ENCODE measurements at places on chromosomes 7 and 10. TPM values are rescaled to one million over a fixed set of nuclear protein-coding genes. Genes with fewer than 3 reads are reported as not detected.

FBXW4 gene
- 16.8 TPM for total RNA-seq

DNA sequence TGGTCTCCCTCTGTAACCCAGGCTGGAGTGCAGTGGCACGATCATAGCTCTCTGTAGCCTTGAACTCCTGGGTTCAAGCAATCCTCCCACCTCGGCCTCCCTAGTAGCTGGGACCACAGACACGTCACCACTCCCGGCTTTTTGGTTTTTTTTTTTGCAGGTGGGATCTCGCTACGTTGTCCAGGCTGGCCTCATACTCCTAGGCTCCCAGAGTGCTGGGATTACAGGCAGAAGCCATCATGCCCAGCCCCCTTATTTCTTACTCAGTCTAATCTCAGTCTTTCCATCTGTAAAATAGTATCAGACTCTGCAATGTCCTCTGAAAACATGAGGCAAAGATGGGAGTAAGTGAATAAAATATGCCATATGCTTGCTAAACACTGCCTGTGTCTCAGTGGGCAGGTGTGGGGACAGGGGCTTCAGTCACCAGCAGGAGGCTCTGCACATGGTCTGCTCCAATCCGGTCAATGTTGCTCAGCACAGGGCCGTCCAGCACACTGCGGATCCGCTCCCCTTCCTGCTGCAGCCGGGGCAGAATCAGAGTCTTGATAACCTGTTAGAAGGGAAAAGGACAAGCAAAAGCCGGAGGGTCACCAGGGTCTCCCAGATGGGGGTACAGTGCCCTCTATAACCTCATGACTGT lies 8.2 kb downstream of the AP4M1 start:
- no peak for DNase-seq

DNA sequence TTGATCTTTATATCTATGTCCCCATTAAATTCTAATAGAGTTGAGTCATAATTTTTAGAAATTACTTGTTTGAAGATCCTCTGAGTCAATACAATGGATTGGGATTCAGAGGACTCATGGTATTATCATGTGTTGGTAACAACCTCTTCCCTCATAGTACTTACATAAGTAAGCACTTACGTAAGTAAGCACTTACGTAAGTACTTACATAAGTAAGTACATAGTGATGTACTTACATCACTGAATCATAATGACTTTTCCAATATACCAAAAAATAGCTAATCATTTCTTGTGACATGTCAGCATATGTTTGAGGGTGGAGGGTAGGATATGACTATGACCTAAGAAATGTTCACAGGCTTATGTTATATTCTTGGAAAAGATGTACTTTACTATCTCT lies 740.5 kb downstream of the SORCS1 start:
- no peak for DNase-seq

DNA sequence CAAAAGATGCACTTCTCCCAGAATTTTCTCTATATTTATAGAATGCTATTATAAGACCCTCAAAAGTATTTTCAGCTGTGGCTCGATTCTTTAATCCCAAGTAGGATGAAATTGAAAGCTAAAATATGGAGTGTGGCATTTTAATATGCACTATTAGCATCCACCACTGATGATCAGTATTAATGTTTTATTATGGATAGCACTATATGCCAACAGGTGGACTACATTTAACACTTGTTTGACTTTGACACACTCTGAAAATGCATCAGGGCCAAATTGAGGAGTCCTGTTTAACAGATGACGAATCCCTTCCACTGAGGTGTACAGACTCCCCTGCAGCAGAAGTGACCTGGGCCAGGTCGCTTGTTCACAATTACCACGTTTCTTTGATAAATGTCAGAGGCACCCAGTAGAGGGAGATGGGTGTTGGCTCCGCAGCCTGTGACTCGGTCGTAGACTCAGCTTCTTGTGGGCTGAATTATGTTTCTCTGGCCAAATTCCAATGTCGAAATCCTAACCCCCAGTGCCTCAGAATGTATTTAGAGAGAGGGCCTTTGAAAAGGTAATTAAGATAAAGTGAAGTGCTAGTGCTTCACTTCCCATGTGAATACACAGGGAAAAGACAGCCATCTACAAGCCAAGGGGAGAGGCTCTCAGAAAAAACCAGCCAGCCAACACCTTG lies 48.1 kb downstream of the WIPF3 start:
- DNase-seq, result no peak

GRCh38 chr10:79148452-79149344 lies 79.9 kb downstream of the ZMIZ1 start:
- no peak for DNase-seq

PARG gene
- total RNA-seq, result 20.4 TPM

GRCh38 chr7:94367949-94368348 lies 26.7 kb upstream of the COL1A2 start:
- DNase-seq, result no peak

PNLIPRP2 gene
- not detected for total RNA-seq

- DNase-seq, result no peak
These were observed 364.1 kb downstream of the GATA3 start for GRCh38 chr10:8418631-8419030.

DNA sequence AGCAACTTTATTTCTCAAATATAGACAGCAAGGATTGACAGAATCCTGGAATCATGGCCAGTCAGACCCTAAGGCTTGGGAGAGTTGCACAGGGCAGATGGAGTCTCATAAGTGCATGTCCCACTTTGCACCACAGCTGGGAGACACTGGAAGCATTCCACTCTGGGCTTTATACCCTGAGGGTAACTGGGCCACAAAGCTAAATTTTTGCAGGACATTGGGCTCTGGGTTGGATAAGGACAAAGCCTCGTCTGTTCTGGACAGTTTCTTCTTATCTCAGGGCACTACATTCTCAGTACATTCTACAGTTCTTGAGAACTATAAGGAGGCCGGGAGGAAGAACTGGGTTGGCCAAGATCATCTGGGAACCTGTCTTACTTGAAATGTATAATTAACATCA lies 158.3 kb upstream of the IGFBP3 start:
- DNase-seq, result no peak

CDC14C gene
- total RNA-seq, result 0.06 TPM

OR2A2 gene
- not detected for total RNA-seq

Measured in epithelial cell of proximal tubule (primary cell).